ENCODE measurements at places on chromosomes 12 and 14.

GRCh38 chr14:37082449-37082848, 90.0 kb downstream of the SLC25A21 start:
- no peak for DNase-seq

DNA sequence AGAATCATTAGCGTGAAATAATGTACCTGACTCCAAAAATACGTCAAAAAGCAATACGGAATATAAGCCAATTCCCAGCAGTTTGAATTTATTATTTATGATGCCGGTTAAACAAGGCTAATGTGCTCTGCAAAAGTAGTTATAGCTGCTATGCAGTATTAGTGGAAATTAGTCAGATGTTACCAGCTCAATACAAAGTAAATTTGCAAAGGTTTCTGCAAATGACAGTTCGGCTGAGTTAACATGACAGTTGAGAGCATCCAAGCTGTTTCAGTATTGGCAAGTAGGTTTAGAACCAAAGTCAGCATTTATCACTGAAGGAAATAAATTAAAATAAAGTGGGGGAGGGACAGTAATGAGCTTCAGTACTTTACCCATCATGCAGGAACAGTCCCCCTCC, 1665.8 kb upstream of the FLRT2 start:
- DNase-seq, result no peak

GRCh38 chr14:51865953-51866747, 5.7 kb downstream of the GNG2 start:
- DNase-seq, result no peak

DNA sequence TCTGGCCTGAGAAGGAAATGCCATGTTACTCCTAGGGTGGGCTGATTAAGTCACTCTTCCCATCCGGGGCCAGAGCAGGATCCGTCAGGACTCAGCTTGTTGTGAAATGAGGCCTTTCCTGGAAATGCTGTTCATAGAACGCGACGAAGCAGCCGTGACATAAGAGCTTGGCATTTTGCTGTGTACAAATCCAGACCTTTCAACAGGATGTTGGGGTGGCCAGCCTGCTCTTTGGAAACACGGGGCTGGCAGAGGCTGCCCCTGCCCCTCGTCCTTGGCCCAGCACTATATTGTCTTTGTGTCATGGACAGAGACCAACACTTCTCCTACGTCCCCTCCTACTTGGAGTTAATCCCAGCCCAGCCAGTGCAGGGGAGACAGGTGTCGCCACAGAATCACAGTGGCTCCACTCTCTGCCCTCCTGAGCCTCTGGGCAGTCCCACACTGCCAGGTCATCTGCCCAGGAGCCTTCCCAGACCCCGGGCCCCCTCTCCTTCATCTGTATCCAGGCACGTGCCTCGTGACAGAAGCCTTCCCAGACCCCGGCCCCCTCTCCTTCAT, 18.6 kb upstream of the EIF5 start:
- no peak for DNase-seq

DNA sequence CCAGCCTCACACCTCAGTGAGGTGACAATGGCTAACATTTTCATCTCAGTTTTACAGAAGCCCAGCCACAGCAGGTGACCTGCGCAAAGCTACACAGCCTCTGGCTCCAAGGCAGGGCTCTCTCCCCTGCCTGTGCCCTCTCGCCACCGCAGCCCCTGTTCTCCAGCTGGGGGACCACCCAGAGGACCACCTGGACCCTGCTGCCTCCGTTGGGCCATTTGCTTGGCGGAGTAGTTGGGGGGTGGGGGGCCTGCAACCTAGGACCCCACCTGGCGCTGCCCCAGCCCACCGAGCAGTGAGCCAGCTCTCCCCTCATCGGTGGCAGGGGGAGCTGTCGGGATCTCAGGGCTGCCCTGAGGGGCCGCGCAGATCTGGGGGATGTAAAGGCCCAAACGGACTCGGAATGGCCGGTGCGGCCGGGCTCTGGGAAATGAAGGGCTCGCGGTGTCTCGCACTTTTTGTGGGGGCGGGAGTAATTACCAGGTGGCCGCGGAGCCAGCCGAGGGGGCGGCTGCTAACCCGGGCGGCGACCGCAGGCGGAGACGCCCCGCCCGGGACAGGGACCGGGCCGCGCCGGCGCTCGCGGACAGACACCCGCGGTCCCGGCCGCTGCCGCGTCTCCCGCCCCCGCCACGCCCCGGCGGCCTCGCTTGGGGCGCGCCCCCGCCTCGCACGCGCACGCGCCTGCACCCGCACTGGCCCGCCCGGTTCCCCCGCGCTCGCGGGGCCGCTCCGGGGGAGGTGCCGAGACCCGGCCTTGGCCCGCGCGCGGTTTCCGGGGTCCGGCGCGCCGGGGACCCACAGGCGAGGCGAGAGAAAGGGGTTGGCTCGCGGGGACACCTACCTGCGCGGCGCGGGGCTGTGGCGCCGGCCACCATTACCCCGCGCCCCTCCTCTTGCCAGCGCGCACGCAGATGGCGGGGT, 8.6 kb upstream of the GPR68 start:
- DNase-seq, result no peak

DNA sequence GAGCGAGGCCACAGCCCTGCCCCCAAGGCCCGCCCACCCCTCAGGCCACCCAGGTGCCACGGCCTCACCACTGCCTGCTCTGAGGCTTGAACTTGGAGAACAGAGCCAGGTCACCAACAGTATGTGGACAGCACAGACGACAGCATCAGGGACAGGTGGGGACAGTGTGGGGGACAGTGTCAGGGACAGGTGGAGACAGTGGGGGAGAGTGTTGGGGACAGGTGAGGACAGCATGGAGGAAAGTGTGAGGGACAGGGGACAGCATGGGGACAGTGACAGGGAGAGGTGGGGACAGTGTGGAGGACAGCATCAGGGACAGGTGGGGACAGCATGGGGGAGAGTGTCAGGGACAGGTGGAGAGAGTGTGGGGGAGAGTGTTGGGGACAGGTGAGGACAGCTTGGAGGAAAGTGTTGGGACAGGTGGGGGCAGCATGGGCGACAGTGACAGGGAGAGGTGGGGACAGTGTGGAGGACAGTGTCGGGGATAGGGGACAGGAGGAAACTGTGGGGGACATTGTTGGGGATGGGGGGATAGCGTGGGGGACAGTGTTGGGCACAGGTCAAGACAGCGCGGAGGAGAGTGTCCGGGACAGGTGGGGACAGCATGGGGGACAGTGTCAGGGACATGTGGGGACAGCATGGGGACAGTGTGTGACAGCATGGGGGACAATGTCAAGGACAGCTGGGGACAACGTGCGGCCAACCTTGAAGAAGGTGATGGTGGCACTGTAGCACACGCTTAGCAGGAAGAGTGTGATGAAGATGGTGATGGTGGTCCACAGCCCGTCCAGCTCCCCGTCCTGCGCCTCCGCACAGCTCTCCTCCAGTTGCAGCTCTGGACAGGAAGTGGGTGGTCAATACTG, 114.9 kb downstream of the TMEM121 start:
- DNase-seq, result no peak

Measured in dorsolateral prefrontal cortex (tissue), 122 donors.